ENCODE measurements at places on chromosomes 4 and X.

DNA sequence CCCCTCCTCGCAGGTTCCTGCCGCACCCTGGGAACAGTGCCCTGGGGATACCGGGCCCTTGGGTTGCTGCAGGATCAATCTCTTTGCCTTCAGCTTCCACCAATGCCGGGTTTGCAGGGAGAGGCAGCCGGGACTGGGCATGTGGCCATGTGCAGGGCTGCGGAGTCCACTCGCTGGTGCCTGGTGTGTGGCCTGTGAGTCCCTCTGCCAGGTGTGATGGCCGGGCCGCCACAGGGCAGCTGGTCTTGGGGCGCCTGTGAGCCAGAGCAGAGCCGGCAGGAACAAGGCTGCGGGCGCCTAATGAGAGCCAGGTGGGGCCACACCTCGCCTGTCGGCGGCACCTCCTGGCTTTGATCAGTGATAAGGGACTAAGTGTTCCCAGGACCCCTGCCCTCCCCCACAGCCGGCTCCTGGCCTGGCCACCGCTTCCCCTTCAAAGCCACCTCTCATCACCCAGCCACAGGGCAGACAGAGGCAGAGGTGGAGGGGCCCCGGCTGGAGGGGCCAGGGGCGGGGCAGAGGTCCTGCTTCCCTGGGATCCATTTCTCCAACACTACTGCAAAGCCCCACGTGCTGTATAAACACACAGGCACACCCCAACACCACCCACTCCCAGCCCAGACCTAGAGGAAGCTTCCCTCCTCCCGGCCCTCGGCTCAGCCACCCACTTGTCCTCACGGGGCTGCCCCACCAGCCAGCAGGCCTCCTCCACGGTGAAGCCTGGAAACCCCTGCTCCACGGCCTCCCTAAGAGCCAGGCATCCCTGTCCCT, 132.7 kb downstream of the CPZ start:
- DNase-seq = no peak

DNA sequence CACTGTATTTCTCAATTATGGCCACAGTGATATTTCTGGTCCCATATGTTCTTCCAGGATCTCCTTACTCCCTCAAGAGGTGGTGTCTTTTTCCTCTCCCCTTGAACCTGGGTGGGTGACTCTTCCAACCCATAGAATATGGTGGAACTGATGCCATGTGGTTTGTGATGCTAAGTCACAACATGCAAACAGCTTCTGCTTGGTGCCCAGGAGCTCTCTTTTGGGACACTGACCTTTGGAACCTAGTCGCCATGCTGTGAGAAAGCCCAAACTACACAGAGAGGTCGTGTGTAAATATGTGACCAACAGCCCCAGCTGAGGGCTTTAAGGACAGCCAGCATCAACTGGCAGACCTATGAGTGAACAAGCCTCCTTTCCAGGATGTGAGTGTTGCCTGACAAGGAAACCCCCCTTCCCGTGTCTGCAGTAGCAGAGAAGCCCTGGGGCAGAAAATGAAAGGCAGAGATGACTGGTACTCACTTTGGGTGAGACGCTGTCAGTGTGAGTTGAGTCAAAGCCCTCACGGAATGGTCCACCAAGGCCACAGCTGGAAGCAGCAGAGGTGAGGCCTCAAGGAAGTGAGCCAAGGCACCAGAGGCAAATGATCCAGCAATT, 223.4 kb downstream of the BCOR start:
- DNase-seq = peak; percentile 90

DNA sequence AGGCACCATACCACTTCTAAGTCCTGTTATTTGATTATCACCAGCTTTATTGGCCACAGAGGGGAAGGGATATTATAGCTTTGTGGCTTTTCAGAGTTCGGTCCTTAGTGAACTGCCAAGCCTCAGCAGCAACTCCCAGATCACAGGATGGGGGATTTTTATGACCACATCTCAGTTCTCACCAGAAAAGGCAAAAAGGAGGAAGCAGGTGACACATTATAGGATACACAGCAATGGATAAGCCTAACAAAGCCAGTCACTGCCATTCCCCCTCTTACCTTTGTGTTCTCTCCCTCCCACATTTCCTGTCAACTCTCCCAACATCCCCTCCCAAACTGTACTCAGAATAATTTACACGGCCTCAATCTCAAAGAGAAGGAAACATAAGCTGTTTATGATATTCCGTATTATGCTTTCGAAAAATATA, 142.8 kb downstream of the MGST2 start:
- DNase-seq = no peak

- no peak for DNase-seq
Observed at GRCh38 chrX:153387345-153387744, 13.8 kb downstream of the PNMA6E start.
